ENCODE measurements at places on chromosomes 16 and 17. TPM values are rescaled to one million over a fixed set of nuclear protein-coding genes. Genes with fewer than 3 reads are reported as not detected.

DNA sequence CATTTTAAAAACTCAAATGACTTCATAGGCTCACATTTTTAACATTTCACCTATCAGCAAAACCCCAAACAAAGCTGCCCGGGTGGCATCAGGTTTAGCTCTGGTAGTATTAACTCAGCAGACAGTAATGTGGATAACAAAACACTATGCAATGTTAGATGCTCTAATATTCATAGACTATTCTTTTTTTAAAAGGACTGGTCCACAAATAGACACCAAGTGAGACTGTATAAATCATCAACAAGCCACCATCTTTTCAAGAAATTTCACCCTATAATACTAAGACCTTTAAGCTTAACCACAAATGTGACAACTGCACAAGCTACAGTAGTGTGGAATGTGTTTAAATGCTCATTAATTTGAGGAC is 20.2 kb downstream of the SNN start:
- DNase-seq, result no peak

DNA sequence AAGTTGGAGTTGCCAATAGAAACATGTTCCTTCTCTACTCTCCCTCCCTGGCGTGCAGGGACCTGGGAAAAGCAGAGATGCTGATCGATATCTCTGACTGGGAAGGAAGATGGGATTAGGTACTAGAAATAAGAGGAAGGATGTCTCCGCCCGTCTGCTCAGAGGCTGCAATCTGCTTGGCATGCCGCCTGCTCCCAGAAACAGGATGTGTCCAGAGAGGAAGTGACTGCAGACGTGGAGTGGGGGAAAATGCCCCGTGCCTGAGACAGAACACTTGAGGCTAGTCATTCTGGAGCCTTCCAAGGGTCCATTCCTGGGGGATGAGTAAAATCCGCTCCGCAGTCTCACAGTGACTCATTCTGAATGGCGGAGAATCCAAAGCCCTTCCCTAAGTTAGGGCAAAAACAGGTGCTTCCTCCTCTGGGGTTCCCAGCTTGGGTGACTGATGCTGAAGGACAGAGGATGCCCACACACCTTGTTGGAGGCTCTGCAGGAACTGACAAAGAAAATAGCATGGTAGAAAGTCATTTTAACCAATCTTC is 45.0 kb upstream of the SMURF2 start:
- peak; percentile 99 for DNase-seq

DNA sequence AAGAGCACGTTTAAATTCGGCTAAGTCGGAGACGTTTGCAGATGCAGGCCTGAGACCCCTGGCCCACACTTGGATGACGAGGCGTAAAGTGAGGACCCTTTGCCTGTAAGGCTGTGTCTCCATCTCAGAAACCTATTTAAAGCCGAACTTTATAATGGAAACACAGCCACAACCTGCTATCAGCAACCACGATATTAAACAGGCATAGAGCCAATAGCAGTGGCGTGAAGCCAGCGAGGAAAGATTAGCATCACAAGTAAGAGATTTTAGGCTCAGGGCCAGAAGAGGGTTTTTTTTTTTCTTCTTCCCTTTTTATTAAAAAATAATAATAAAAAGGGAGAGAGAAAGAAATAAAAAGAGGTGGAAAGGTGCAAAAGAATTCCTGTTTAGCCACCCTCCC is 111.3 kb upstream of the NOL11 start:
- DNase-seq, result no peak

The ABHD15 gene
- total RNA-seq, result 6.3 TPM

DNA sequence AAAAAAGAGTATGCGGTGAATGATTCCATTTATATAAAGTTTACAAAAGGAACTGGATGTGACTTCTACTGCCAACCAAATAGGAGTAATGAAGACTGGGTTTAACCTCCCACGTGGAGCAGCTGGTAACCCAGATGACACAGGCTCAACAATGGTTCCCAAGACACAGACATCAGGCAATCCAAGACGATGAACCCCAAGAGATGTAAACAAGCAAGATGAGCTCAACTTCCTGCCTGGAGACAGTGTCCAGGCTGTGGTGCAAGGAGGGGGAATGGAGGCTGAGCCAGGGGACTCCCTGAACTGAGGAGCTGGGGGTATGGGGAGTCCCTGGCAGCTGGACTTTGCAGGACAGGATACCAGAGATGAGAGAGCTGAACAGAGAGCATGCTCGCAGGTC is 104.7 kb downstream of the LITAF start:
- peak; percentile 71 for DNase-seq

DNA sequence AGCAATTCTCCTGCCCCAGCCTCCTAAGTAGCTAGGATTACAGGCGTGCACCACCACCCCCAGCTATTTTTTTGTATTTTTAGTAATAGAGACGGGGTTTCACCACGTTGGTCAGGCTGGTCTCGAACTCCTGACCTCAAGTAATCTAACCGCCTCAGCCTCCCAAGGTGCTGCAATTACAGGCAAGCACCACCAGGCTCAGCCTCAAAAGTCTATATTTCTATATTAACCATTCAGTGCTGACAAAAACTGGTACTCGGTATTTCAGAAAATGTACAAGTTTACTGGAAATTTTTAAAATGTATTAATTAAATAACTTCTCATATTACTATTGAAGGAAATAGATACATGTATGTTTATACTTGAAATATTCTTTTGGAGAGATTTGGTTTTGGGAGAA is 1.4 kb upstream of the HEXD start:
- no peak for DNase-seq

DNA sequence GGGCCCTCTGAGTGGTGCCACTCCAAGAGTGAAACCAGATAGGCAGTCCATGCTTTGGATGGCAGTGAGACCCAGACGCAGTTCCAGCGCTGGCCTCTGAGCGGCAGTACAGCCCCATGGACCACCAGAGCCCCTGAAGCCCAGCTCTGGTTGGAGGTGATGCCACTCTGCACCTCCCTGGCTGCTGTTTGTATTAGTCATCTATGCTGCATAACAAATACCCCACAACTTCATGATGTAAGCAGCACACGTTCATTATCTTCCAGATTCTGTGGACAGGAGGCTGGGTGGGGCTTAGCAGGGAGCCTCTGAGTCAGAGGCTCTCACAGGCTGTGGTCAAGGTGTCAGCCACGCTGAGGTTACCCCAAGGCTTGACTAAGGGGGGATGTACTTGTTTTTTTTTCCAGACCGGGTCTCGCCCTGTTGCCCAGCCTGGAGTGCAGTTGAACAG is 5.1 kb upstream of the NME4 start:
- peak; percentile 72 for DNase-seq

The PIRT gene
- total RNA-seq, result not detected

DNA sequence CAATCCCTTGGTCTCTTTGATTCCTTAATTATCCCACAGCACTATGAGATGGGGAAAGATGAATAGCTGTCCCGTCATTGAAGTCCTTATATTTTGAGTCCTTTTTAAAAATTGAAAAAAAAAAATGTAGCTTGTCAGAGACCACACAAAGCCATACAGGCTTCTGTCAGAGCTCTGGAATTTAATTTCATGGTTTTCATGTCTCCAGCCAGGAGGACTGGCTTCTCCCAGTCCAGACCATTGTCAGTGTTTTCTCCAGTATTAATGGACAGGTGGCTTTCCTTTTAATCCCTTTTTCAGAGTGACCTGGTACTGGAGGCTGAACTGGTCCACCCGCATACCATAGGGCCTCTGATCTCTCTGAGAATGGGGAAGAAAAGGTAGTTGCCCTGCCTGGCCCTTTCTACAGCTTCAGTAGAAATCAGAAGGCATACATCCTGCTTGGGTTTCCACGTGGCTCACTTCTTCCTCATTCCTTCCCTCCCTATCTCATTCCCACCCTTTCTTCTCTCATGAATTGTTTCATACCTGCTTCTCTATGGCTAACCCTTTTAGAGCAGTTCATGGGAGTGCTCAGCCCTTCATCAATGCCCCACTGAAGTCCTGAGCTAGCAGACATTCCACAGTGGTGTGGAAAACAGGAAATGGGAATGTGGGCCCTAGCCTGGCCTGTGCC is 29.1 kb downstream of the TRIM16 start:
- peak; percentile 8 for DNase-seq

The WSCD1 gene
- total RNA-seq, result not detected

Measured in M059J (cell line).